Stimulated activated CD8-positive, alpha-beta memory T cell treated with anti-CD3 and anti-CD28 coated beads, Interleukin-4, amount 100 ng/mL, for 1 hour (primary cell): ENCODE measurements at places on chromosomes 6 and 20.

DNA sequence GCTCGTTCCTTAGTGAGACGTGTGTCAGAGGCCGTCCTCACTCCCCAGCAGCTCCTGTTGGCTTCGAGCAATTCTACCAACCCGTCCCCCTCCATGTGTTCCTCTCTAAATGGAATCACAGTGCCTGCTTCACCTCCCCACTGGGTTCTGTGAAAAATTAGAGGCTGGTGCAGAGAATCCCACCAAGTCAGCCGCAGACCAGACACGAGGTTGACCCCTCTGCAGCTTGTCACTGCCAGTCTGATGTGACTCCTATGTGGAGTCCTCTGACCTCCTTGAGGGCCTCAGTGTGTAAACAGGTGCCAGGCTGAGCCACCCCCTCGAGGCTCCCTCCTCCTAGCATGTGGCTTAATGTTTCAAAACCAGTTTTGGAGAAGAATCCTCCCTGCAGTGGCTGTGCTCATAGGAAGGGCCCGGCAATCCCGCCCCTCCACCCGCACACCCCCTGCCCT, 12.6 kb upstream of the IRF4 start:
- no peak for DNase-seq

GRCh38 chr6:52496631-52497030, 76.5 kb downstream of the EFHC1 start:
- no peak for DNase-seq

GRCh38 chr6:52675372-52675771, 4.5 kb downstream of the TMEM14A start:
- no peak for DNase-seq

GRCh38 chr6:168608113-168608400, 167.1 kb downstream of the SMOC2 start:
- no peak for DNase-seq

GRCh38 chr20:62959998-62960436, 7.5 kb downstream of the SLC17A9 start:
- no peak for DNase-seq
